ENCODE measurements at places on chromosomes 3 and 15.

GRCh38 chr3:11553436-11554235 lies 90.1 kb downstream of the VGLL4 start:
- no peak for DNase-seq

DNA sequence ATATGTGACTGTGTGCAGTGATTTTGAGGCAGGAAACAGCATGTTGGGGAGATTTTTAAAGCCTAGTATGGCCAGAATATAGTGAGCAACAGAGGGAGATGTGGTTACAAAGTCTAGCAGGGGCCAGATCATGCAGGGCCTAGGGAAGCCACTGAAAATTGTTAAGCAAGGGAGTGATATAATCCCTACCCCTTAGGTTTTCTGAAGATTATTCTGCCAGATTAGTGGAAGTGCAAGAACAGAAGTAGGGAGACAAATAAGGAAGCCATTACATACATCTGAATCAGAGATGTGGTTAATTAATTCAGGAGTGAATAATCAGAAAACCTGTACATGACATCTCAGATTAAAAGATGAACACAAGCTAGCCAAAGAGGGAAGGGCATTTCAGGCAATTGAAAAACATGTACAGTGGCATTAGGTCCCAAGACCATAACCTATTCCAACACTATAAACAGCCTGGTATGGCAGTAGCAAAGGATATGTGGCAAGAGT lies 54.8 kb downstream of the MSL2 start:
- no peak for DNase-seq

DNA sequence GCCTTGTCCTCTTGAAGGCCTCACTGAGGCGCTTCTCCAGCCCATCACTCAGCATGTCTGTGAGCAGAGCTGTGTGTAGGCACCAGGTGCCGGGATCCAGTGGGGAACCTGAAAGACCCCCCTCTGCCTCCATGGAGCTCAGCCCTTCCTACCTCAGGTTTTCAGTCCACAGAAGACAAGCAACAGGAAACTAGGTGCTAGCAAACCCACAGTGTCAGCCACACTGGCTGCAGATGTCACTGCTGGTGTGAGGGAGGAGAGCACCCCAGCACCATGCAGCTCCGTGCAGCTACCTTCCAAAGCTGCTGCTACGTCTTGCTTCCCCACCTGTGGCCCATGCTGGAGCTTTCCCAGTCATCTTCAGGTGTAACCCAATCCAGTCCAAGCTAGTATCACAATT lies 17.9 kb downstream of the PSTPIP1 start:
- no peak for DNase-seq

DNA sequence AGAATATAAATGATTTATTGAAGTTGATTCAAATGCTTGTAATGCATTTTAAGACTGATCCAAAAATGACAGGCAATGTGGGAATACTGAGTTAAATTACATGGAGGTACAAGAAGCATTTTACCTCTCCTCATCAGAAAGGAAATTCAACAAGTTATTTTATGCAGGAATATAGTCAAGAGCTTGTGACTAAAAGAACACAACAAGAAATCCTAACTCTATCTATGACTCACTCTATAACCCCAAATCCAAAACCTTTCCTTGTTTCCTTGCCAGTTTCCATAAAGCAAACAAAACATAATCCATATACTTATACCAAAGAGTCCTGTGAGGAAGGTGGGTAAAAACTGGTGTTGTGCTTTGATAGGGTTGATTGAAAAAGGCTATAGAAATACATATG lies 30.8 kb downstream of the SIN3A start:
- DNase-seq, result no peak

GRCh38 chr3:169667166-169668071 lies 3.9 kb upstream of the MECOM start:
- DNase-seq, result no peak

DNA sequence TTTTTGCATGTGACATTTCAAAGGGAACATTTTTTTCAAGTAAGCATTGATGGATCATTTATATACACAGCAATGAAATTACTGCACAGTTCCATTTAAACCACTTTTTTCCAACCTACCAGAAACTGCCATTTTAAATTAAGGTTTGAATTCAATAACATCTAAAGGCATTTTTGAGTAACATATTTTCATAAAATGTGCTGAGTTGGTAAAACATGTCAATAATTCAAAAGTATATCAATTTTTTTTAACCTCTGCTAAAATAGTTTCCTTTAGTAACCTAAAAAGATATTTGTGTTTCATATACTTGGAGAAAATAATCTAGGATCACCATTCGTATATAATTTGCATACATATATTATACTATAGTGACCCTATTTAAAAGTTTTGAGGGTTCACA lies 355.1 kb upstream of the KCNMB2 start:
- DNase-seq, result no peak
